ENCODE measurements at places on chromosomes 3 and 15.

GRCh38 chr3:102474207-102474606, 39.4 kb downstream of the ZPLD1 start:
- DNase-seq, result no peak

GRCh38 chr3:11724615-11725339, 81.1 kb upstream of the VGLL4 start:
- no peak for DNase-seq

DNA sequence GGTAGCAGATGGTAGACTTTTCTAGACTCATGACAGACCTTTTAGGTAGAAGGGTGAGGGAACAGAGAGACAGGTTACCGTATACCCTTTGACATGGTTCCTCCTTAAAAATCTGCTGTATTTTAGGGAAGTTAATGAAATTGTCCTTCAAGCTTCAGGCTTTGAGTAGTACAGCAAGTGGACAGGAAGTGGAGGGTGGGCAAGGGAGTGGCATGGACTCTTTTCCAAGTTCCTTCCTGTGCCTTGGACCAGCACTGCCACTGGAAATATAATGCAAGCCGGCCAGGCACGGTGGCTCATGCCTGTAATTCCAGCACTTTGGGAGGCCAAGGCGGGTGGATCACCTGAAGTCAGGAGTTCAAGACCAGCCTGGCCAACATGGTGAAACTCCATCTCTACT, 156.1 kb upstream of the LRRFIP2 start:
- DNase-seq, result no peak

GRCh38 chr15:31516440-31516839, 189.8 kb downstream of the KLF13 start:
- DNase-seq, result no peak

DNA sequence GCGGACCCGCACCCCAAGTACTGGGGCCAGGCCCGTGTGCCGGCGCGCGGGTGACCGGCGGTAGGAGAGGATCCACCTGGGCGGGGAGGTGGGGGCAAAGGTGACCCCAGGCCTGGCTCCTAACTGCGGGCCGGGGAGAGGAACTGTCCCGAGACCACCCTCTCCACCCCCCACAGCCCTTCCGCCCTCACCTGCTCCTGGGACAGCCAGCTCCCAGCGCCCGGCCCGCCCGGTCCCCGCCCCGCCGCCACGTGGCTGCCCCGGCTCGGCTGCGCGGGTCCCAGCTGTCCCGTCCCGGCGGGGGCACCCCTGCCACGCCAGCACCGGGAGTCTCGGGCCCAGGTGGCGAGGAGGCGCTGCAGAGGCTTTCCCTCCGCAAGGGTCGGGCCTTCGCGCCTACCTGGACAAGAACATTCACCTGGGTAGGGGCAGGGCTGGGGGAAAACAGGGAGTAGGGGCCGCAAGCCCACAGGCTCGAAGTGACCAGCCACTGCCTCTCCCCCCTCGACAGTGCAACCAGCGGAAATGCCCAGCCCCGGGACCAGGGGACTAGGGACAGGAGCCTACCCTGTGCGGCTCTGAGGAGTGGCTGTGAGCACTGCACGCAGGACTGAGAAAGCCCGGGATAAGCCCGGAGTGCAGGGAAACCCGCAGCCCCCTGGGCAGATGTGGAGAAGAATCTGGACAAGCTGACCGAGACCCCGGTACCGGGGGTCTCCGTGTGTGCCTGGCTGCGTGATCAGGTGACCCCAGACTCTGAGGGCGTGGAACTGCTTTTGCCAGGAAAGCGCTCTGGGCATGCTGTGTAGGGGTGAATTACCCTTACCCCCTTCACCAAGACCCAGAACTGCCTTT, at the start of gene SLC12A8:
Gene SLC12A8 (minus strand): TSS at position 240 of the 855 bp plus-strand sequence. CDS start 1,399 bp downstream, outside the sequence.
- no peak for DNase-seq

DNA sequence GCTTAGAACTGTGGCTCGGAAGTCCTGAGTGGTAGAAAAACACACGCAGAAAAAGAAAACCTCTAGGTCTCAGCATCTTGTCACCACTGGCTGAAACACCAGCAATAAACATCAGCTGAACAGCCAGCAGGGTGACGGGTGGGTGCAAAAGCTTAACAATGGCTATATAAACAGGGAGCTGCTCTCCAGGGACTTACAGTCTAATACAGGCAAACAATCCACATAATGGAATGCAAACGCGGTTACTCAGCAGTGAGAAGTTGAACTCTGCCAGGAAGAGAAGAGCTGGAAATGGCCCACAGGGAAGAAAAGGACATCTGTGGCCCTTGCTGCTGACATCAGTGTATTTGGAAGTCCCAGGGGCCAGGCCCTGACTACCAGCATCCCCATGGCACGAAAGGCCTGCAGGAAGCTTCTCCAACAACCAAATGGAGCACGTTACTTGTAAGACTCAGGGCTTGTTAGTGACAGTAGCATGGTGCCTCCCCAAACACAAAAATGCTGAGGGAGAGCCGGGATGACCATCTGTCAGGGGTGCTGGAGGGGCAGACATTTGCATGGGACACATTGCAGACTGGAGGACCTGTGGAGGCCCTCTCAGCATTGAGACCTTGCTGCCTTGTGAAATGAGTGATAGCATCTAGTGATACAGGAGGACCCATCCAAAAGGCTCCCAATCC, 3.0 kb downstream of the HEG1 start:
- peak; percentile 82 for DNase-seq

DNA sequence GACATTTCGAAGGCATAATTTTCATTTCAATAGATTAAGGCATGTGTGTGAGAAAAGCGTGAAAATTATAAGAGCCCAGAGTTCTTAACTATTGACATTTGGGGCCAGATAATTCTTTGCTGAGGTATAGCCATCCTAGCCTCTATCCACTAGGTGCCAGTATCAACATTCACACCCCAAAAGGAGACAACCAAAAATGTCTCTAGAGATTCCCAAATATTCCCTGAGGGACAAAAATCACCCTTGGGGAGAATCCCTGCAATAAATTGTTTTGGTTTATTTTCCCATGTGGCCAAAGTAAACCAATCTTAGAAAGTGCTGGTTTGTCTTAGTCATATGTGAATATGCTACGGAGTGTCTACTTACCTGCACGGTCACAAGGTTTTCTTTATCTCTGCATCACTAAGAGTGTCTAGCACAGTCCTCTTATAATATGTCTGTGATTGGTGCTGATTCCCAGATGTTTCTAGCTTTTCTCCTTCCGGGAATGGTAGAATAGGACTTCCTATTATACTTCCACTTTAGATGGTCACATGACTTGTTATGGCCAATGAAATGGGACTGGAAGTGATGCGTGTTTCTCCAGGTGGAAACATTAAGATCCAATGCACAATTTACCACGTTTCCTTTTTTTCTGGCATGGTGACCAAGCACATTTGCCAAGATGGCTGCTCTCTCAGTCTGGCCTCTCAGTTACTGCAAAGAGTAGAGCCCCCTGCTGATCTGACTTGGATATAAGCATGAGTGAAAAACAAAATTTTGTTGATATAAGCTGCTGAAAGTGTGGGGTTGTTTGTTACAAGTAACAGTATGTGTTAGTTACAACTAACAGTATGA, 8.0 kb upstream of the KBTBD8 start:
- peak; percentile 28 for DNase-seq

GRCh38 chr15:58616171-58616570, 133.3 kb downstream of the ADAM10 start:
- DNase-seq, result no peak

DNA sequence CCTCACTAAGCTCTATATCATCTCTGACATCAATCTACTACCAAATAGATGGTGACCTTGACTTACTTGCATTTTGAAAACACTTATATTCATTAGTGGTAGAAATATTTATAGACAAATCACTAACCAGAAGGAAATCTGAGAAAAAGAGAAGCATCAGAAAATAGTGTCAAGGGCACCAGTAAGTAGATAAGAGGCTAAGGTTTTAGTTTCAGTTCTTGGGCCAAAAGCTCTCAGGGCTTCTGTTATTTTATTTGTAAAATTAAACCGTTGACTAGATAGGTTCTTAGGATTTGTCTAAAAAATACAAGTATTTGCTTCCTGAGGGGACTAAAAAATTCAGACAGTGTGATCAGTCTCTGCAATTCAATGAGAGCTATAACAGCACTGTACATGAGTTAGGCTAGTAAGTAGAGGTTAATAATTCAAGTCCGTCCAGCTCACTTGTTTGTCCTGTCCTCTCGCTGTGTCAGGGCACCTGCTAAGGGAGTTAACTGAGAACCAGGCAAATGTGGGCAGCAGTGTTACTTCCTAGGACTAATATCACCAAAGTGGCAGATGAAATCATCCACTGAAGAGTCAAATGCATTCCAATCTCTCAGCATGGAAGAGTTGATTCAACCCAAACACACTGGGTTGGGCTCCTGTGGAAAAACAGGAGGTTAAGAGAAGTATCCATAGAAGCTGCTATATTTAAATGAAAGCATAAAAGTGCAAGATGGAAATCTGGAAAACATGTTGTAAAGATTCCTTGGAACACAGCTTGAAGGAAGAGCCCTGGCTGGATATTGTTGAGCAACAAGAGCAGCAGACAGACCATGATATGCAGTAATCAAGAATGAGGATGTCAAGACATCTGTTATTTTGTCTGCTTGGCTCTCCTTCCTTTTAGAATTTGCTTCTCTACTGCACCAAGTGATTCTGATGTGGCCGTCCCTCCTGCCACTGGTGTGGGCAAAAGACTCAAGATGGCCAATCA, 134.9 kb upstream of the ZBTB20 start:
- DNase-seq, result no peak

DNA sequence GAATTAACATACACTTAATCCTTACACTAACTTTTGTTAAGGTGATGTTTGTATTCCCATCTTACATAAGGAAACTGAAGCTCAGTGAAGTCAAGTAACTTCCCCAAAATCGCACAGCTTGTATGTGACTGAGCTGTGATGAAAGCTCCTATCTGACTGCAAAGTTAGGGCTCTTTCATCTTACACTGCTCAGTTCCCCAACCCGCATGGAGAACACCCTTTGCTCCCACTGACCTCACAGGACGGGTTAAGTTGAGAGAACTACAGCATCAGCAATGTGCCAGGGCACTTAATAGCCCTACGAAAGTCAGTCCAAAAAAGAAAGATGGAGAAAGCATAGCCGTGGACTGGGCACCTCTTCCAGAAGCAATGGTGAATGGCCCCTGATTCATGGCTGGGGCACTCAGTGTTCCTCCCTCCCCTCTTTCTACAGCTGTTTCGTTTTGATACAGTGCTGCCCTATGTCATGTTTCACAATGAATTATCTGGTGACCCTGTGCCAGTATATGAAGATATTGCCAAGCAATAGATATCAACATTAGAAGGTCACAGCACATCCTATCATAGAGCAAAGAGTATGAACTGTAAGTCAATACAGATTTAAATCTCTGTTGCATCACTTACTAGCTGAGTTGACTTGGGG, 38.0 kb downstream of the CADPS start:
- no peak for DNase-seq

- peak; percentile 46 for DNase-seq
These were observed 42.1 kb downstream of the ZBTB38 start for GRCh38 chr3:141410408-141410807.

- no peak for DNase-seq
These were observed 198.7 kb downstream of the RORA start for GRCh38 chr15:61030451-61030850.

- no peak for DNase-seq
These were observed 49.0 kb upstream of the SEMA4B start for GRCh38 chr15:90151989-90152645.

- DNase-seq, result no peak
These were observed at the start of gene RASL12 for GRCh38 chr15:65067645-65068402. TSS of gene RASL12 (minus strand) at chr15:65067991. CDS start at chr15:65067835, 156 bp downstream.

- no peak for DNase-seq
These were observed 1.4 kb downstream of the STRIT1 start for GRCh38 chr3:155292133-155292532.

GRCh38 chr15:52207191-52207590, 16.0 kb upstream of the GNB5 start:
- no peak for DNase-seq

DNA sequence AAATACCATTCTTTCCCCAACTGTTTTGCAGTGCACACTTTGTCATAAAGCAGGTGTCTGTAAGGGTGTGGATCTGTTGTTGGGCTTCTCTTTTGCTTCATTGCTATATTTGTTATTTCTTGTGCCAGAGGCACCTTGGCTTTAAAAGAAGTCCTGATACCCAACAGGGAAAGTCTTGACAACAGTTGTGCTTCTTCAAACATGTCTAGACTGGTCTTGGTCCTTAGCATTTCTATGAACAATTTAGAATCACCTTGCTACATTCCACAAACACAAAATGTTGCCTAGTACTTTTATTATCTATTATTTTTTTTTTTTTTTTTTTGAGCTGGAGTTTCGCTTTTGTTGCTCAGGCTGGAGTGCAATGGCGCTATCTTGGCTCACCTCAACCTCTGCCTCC, 233.7 kb downstream of the SLCO3A1 start:
- DNase-seq, result no peak

DNA sequence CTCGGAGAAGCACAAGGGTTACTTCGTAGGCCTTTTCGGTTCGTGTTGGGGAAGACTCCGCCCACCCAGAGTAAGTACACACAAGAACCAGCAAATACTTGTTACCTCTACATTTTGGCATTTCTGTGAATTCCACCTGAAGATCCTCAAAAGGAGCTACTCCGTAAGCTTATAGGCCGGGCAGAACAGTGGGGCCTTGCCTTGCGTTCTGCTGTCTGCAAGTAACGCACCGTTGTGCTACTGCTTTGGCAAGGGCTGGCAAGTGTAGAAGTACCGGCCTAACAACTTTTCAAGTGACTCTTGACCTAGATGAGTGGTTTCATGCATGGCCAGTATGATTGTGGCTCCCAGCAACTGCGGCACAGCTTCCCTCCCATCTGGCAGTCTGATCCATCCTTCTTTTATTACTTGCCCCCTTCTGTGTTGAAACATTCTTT, 6.4 kb upstream of the DNAAF4 start:
- no peak for DNase-seq

- DNase-seq, result no peak
These were observed 15.3 kb downstream of the ZBTB47 start for GRCh38 chr3:42668793-42669217.

GRCh38 chr3:120855665-120856437, 52.2 kb upstream of the STXBP5L start:
- peak; percentile 12 for DNase-seq

- DNase-seq, result no peak
These were observed 50.0 kb downstream of the CPA3 start for GRCh38 chr3:148914936-148915690.

GRCh38 chr15:79454063-79454462, 21.9 kb downstream of the MINAR1 start:
- no peak for DNase-seq

- no peak for DNase-seq
These were observed 39.9 kb downstream of the PPCDC start for GRCh38 chr15:75063338-75063737.

GRCh38 chr3:80350771-80351170, 583.0 kb upstream of the ROBO1 start:
- DNase-seq, result no peak

- no peak for DNase-seq
These were observed 9.3 kb downstream of the ARIH2 start for GRCh38 chr3:48927928-48928327.

- no peak for DNase-seq
These were observed at the start of gene CHRNA7 for GRCh38 chr15:32029862-32030781. TSS of gene CHRNA7 (plus strand) at chr15:32030515. CDS start at chr15:32030595, 80 bp downstream.

DNA sequence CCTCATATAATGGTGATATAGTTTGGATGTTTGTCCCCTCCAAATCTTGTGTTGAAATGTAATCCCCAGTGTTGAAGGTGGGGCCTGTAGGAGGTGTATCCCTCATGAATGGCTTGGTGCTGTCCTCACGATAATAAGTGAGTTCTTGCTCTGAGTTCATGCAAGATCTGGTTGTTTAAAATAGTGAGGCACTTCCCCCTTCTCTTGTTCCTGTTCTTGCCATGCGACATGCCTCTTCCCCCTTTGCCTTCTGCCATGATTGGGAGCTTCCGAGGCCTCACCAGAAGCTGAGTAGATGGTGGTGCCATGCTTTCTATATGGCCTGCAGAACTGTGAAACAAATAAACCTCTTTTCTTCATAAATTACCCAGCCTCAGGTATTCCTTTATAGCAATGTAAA, 39.2 kb downstream of the REC114 start:
- no peak for DNase-seq

Data from COLO829 (cell line).